ENCODE measurements at places on chromosomes 5 and 9.

DNA sequence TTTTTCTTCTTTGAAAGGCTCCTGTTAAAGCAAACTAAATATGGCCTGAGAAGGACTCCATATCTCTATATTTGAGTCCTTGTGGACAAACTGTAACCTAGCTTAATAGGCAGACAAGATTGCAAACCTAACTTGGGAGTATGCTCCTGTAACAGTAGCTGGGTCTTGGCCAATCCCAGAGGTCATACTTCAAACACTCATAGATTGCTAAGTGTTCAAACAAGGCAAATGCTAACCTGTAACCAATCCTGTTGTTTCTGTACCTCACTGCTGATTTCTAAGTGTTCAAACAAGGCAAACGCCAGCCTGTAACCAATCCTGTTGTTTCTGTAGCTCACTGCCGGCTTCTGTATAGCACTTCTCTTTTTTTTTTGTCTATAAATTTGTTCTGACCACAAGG lies 50.6 kb upstream of the CLK4 start:
- no peak for DNase-seq

DNA sequence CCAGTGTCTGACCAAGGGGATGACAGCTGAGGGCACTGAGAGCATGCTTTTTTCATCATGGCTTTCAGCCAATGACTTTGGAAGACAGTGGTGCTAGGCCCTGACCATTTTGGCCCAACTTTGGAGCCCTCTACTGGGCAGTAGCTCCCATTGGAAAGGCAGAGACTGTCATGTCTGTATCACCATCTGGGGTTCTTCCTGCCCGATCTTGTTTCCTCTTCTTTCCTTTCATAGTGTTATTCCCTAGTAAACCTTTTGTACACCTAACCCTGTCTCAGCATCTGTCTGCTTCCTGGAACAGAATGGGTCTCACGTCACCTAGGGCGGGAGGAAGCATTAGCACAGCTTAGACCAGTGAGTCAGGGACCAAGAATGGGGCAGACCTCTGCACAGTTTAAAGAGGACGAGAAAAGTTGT lies 97.4 kb upstream of the MAST4 start:
- DNase-seq, result peak; percentile 60

DNA sequence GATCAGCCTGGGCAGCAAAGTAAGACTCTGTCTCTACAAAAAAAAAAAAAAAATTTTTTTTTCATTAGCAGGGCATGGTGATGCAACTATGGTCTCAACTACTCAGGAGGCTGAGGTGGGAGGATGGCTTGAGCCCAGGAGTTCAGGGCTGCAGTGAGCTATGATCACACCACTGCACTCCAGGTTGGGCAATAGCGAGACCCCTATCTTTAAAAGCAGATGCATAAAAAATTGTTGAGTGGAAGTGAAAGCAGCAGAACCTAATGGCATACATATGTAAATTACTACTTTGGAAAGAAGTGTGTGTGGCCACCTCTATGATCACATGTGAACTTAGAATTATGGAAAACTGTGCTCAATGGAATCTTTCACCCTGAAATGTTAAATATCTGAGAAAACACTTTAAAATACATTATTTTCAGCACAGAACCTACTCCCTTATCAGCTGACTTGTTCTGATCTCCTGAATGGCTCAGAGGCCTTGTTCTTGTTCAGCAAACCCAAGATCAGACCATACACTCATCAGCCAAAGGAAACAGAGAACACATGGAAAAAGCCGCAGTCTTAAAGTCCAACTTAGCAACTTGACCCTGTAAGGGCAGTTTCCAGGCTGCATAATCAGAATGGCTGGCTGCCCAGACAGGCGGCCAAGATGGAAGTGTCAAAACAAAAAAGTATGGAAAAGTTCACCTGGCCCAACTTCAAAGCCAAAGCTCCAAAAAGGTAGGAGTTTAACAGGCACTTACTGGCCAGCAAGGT lies 56.5 kb downstream of the SIL1 start:
- peak; percentile 19 for DNase-seq

GRCh38 chr5:168288349-168289245 lies 2.8 kb upstream of the WWC1 start:
- DNase-seq, result no peak

DNA sequence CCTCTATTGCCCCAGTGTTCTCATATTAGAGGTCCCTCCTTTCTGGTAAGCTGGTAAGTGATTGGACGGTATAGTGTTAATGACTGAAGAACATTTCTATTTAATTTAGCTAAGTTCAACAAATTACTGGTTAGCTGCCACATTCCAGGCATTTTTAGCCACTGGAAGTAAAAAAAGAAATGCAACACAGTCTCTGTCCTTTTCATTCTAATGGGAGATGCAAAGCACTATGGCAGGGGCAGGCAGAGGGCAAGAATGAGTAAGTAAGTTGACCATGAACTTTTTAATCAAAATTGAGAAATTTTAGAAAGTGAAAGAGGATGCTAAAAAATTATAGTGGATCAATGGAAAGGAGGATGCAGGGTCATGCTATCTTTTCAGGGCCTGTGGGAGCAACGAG lies 137.4 kb downstream of the GPBP1 start:
- no peak for DNase-seq

DNA sequence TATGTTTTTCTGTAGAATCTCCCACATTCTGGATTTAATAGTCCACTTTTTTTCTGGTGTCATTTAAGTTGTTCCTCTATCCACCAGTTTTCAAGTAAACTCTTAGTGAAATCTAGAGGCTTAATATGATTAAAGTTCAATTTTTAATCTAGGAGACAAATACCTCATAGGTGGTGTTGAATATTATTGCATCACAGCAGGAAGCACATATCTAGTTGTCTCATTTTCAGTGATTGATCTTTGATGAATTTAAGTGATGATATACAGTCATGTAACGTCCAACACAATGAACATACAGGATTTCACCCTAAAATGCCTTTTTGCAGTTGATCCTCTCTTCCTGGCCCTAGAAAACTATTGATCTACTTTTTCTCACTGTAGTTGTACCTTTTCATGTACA lies 152.3 kb downstream of the NIPBL start:
- DNase-seq, result no peak

DNA sequence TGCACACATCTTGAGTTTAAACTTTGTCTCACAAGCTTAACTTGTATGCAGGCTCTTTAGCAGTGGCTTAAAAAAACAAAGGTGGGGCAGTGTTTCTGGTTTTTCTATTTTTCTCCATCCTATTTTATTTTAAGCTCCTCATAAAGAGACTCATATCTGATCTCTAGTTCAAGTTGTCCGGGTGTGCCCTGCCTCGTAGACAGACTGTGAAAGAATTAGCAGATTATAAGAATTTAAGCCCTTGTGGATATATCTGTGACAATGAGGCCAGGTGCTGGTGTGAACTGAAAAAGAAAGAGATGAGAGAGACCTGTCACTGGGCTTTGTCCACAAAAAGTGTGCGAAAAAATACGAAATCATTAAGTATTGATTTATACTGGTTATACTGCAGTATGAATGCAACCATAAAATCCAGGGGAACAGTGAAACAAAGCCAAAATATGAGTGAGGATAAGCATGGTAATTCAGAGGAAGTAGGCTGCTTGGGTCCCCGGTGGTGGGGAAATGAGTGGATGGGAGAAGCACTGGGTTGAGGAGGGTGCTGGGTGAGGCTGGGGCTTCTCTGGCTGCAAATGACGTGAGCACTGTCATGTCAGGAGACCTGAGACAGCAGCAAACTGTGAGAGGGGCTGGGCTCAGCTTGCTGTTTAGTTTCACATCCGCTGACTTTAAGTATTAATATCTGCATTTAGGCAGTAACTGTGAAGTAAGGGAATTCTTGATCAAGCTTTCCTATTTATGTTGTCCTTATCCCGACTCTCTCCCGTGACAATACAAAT lies 179.7 kb upstream of the ANKRD55 start:
- no peak for DNase-seq

DNA sequence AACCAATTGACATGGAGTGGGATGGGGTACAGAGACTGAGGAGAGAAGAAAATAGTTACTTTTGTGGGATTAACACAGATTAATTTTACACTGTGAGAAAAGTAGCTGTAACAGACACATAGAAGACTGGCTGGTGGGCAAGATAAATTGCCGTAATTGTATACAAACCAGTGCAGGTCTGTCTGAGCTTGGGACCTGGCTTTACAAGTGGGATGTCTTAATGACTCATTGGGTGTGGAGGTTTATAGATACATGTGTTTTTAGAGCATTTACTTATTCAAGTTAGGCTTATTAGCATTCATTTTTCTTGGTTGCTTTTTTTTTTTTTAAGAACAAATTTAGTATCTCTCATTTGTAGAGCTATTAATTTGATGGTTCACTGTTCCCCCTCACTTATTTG lies 37.5 kb downstream of the SLC44A1 start:
- DNase-seq, result peak; percentile 32

DNA sequence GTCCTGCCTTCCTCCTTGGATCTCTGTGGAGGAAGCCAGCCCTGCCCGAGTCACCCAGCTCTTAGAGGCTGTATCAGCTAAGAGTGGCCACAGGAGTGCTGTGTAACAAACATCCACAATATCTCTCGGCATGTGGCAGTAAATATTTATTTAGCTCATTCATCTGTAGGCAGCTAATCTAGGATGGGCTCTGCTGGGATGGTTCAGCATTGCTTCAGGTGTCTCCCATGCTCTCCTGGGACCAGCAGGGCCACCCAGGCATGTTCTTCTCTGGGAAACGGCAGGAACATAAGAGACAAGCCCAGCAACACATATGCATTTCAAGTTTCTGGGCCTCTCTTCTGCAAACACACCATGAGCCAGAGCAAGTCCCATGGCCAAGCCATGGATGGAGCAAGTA lies 56.1 kb downstream of the HRH2 start:
- DNase-seq, result no peak

DNA sequence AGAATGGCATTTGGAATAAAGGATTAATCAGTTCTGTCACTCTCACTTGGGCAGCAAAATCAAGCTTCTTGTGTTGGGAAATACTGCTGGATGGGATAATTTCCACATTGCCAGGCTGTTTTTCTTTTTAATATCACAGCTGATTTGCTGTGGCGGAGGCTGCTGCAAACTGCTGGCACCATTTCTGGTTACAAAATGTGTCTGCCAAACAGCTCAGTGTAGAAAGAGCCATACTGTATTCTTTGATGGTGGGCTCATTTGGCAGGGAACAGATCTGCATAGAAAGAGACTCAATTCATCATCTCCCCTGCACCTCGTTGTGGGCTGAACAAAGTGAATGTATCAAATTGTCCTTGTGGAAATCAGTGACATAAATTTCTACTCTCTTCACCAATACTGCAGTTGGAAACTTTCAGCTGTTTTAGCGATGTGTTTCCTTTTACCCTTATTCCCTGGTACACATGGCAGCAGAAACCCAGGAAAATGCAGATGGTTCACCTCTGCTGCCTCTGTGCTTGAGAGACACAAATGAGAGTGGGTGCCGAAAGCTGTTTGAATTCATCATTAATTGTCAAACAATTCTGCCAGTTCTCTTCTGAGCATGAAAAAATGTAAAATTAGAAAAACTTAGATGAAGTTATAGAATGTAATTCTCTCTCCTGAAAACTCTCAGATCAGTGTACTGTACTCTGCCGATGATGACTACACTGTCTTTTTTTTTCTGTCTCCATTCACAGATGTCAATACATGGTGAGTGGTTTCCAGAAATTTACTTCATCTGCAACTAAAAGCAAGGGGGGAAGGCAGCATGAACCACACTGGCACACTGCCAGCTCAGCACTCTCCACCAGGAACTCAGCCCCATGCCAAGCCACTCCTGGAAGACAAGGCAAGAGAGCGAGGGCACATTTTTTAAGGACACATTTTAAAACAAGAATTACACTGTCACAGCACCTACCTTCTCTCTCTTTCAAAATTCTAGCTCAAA lies 75.0 kb downstream of the HMHB1 start:
- peak; percentile 45 for DNase-seq

DNA sequence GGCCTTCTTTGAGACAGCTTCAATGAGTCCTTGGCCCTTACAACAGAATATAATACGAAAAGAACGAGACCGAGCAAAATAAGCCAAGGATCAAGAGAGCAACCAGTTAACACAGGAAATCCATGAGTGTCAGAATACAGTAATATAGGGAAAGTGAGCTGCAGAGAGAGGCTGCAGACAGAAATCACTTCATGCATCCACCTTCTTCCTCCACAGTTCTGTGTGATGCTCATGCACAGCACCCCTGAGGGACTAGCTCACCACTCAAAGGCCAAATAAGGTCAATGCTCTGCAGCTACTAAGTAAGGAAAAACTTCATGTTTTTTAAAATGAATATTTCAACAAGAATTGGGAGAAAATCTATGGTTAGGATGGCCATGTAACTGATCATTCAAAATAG lies 257.1 kb downstream of the MCTP1 start:
- no peak for DNase-seq

- no peak for DNase-seq
Observed at GRCh38 chr5:66326276-66326675, 182.2 kb downstream of the SREK1 start.

- DNase-seq, result peak; percentile 49
Observed at GRCh38 chr5:119315516-119315949, 40.3 kb upstream of the TNFAIP8 start.

GRCh38 chr9:115957585-115957984 lies 196.0 kb upstream of the PAPPA start:
- DNase-seq, result no peak

DNA sequence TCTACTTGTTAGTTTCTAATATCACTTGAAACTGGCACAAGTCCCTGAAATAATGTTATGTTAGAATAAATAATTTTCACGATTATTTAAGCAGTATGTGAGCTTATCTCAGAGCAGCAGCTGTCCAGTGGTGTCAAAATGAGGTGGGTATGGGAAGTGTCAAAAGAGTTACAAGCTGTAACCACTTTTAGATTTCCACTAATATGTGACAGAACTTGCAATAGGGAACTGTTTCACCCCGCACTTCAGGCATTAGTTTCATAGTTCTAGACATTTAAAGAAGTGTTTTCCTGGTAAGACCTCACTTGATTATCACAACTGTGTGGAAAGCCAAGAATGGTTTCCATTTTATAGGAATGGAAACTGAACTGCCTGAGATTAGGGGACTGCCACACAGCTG lies 2.9 kb upstream of the ISCA1 start:
- no peak for DNase-seq

GRCh38 chr5:141494761-141495452 lies 6.0 kb downstream of the PCDHGC5 start:
- no peak for DNase-seq

- DNase-seq, result no peak
Observed at GRCh38 chr5:52731274-52732027, 56.3 kb upstream of the ITGA1 start.

- DNase-seq, result no peak
Observed at GRCh38 chr9:104794070-104794469, 30.1 kb downstream of the NIPSNAP3B start.

GRCh38 chr9:14209399-14210345 lies 104.3 kb downstream of the NFIB start:
- DNase-seq, result no peak

- DNase-seq, result no peak
Observed at GRCh38 chr9:83005361-83005760, 57.6 kb downstream of the RASEF start.

DNA sequence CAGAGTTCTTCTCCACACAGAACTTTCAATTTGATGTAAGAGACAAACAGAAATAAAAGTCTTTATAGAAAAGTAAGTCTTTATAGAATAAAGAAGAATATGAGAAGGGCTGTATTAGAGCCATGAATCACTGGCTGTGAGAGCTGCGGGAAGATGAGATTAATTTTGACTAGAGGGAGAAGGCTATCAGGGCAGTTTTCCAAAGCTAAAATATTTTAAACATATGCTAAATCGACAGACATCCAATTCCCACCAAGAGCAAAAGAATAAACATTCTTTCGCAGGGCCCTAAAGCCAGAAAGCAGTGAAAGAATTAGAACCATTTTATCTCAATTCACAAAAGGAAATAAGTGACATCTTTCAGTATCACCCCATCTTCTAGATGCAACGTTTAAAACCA lies 208.3 kb upstream of the MAP3K1 start:
- DNase-seq, result no peak

- no peak for DNase-seq
Observed at GRCh38 chr9:130265431-130266235, at the start of gene HMCN2. Gene HMCN2 (plus strand): TSS chr9:130265760. CDS start chr9:130265879, 119 bp downstream.
